ENCODE measurements at places on chromosomes 12 and 14. TPM values are rescaled to one million over a fixed set of nuclear protein-coding genes. Genes with fewer than 3 reads are reported as not detected.

NPAS3 gene
- total RNA-seq = 0.71 TPM

CCDC196 gene
- not detected for total RNA-seq

IRAK3 gene
- total RNA-seq = 32.2 TPM

MORN3 gene
- not detected for total RNA-seq

RNASE4 gene
- 71.8 TPM for total RNA-seq

SLC6A15 gene
- 0.15 TPM for total RNA-seq

LTBP2 gene
- 363 TPM for total RNA-seq

OASL gene
- total RNA-seq = 1.7 TPM

SLCO1B3 gene
- total RNA-seq = not detected

ETNK1 gene
- 77.6 TPM for total RNA-seq

NR4A1 gene
- total RNA-seq = 175 TPM

GNG2 gene
- total RNA-seq = 31.9 TPM

CLEC1B gene
- not detected for total RNA-seq

TXNDC16 gene
- 10.7 TPM for total RNA-seq

APOF gene
- not detected for total RNA-seq

NGB gene
- total RNA-seq = not detected

UNC119B gene
- total RNA-seq = 24.4 TPM

- no peak for DNase-seq
Measured at GRCh38 chr14:94295360-94296180, 2.5 kb upstream of the SERPINA10 start.

- DNase-seq = no peak
Measured at GRCh38 chr12:53327435-53328042, 6.1 kb upstream of the AAAS start.

GRCh38 chr12:29147731-29148595, 1.1 kb upstream of the FAR2 start:
- DNase-seq = no peak

GRCh38 chr12:1795221-1795784, 25.1 kb upstream of the LRTM2 start:
- DNase-seq = peak; percentile 76

DNA sequence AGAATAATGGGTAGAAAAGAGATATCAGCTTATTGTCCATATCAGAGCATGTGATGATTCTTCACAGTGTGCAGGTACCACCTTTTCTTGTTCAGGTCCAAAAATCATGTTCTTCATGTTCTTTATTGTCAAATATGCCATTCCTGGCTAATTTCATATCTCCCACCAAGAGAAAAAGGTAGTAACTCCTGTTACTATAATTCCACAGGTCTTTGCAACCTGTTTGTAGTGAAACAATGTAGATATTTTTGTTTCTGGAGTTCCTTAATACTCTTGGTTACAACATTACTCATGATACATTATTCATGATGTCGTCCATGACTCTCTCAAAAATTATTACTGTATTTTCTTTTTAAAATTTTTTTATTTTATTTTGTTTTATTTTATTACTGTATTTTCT, 11.3 kb upstream of the TMBIM6 start:
- no peak for DNase-seq

GRCh38 chr14:105161309-105161708, 7.3 kb downstream of the JAG2 start:
- no peak for DNase-seq

GRCh38 chr14:96304956-96305355, 48.9 kb downstream of the BDKRB1 start:
- DNase-seq = no peak

- no peak for DNase-seq
Measured at GRCh38 chr14:91817566-91818325, 49.6 kb downstream of the TC2N start.

- no peak for DNase-seq
Measured at GRCh38 chr12:45208604-45209487, 7.0 kb upstream of the ANO6 start.

DNA sequence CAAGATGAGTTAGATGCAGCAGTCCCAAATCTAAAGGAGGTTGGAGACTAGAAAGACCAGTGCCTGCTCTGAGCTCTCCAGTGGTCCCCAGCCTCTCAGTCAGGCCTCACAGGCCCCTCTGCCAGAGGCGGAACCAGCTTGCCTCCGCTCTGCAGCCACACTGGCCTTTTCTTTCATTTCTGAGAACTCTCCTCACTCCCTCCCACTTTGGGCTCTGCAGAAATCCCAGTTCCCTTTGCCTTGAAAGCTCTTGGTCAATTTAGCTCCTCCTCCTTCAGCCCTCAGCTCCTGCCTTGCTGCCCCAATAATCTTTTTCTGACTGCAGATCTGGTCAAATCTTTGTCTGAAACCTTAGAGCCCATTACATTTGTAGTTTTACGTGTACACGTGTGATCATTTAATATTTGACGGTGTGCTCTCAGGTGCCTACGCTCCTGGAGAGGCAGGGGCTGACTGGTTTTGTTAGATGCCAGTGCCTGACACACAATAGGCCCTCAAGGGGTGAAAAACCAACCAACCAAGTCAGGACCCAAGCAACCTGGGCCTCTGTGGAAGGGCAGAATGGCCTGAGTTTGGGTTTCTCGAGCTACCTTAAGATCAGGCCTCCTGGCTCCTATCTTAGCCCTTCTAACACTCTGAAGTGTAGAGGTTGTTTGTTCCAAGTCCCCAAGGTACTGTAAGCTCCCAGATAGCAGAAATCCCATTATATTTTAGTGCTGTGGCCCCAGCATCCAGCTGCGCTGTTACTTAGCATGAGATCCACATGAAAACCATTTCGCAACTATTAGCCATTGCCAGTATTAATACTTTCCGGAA, 1.1 kb upstream of the NUDT4 start:
- DNase-seq = peak; percentile 71

DNA sequence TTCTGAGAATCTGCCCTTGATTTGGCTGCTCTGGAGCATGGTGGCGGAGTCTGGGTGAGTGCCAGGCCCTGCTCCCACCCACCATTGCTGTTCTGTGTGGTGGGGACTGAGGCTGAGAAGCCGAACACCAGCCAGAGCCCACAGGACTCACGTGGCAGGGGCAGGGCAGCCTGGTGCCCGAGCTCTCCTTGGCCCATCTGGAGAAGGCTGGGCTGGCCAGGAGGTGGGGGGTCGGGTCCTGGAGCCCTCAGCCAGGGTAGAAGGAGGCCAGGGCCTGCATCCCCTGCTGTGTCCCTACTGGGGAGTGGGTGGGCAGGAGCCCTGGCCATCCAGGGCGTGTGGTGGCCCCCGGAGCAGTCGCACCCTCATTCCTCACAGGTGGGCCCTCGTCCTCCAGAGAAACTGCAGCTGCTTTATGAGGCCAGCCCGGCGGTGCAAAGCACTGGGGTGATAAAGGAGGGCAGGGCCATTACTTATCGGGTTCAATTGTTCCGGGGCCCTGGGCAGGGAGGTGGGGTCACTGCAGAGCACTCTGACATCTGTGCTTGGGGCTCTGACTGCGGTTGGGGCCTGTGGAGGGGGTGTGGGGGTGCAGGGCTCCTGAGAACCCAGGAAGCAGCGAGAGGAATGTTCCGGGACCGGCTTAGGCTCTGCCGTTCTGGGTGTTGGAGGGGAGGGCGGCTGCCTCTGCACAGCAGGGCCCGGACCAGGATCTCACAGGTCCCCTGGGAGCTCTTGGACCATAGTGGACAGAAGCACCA, 217.5 kb upstream of the C14orf180 start:
- DNase-seq = peak; percentile 62

DNA sequence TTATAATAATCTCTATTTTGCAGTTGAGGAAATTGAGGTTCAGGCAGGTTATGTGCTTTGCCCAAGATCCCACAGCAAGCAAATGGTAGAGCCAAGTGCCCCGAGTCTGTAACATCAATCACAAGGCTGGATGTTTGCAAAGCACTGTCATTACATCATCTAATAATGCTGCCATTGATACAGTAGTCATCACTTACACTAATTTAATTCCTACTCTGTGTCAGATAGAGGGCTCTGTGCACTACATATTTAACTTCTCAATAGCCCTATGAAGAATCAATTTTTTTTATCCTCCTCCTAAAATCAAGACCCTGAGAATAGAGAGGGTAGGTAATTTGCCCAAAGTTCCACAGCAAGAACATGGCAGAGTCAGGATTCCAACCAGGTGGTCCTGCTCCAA, 178.1 kb upstream of the VASH1 start:
- DNase-seq = no peak

- no peak for DNase-seq
Measured at GRCh38 chr12:55644591-55644990, 7.9 kb downstream of the OR10P1 start.

DNA sequence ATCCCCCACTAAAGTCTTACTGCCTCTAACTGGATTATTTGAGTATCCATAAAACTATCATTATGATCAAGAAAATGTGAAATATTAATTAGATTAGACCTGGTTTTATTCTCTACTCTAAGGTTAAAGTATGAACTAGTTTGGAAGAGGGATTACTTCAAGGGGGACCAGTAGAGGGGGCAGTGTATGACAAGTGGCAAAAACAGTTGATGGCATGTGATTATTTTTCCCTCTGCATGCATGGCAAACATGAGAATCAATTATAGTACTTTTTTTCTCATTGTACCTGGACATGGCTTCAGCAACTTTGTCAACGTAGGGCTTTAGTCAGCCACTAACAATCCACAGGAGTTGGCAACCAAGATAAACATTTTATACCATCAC, 145.0 kb upstream of the SLC38A2 start:
- DNase-seq = no peak

GRCh38 chr12:58387199-58387598, 445.8 kb downstream of the ATP23 start:
- DNase-seq = no peak

GRCh38 chr14:85401384-85401783, 128.6 kb upstream of the FLRT2 start:
- no peak for DNase-seq

GRCh38 chr12:131917711-131918306, 11.3 kb upstream of the PUS1 start:
- DNase-seq = no peak

DNA sequence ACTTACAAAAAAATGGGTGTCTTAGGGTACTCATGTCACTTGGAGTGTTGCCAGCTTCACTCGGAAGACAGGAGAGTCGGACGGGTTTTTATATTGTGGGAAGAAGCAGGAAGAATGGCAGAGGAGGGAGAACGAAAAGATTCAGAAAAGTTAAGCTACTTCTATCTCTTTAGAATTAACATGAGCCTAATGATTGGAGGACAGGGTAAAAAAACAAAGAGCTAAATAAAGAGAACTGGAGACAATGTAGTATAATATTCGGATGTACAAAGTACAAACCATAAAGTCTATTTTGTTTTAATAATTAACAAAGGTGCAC, 43.9 kb downstream of the EFCAB11 start:
- no peak for DNase-seq

DNA sequence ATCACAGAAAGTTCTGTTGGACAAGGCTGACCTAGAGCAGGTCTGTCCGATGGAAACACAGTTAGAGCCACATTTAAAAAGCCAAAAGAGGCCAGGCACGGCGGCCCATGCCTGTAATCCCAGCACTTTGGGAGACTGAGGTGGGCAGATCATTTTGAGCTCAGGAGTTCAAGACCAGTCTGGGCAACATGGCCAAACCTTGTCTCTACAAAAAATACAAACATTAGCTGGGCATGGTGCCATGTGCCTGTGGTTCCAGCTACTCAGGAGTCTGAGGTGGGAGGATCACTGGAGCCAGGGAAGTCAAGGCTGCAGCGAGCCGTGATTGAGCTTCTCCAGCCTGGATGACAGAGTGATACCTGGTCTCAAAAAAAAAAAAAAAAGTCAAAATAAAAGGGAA, 14.9 kb downstream of the UBE3B start:
- DNase-seq = no peak

DNA sequence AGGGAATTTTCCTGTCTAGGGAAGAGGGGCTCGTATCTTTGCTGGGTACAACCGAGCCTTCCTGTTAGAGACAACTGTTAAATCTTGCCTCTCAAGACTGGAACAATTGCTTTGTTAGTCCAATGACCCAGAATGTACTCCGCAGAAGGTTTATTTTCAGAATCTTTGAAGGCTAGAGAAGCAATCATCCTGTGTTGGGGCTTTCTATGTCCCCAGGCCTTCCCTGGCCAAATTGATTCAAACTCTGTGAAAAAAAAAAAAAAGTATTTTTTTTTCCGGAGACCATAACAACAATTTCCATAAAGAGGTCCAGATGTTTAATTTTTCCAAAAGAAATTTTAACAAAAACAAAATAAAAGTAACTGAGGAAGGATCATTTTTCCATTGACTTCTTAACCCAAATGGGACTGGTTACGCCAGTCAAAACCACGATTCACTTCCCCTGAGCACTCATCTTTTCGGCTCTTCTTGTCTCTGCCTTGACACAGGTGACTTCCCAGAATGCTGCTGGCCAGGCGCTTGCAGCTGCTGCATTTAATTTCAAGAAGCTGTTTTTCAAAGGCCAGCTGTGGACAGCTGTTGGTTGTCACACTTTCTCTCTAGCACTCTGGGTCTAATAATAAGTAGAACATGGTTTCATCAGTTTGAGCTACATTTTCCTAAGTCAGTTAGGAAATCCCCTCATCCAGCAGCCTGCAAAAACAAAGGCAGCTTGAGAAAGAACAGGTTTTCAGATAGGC, 81.6 kb upstream of the MANSC4 start:
- no peak for DNase-seq

- DNase-seq = peak; percentile 40
Measured at GRCh38 chr12:125228519-125229260, 163.5 kb downstream of the AACS start.

DNA sequence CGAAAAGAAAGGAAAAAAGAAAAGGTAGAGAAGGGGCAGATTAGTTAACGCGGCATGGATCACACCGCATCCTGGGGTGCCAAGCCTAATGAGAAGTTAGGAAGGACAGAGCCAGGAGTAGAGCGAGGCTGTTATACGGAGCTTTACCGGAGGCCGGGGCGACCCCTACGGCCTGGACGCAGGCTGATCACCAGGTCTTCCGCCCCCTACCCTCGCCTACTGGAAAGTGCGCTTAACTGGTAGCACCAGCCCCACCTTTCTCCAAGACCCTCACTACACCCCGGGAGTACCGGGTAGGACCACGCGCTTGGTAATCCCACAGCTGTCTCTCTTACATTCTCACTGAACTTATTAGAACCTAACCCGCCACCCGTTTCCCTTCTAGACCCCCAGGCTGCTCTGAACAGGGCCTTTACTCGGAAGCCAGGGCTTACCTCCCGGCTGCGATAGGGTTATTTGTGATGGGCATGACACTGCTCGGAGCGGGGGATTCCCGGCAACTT, 33.8 kb downstream of the WBP11 start:
- no peak for DNase-seq

DNA sequence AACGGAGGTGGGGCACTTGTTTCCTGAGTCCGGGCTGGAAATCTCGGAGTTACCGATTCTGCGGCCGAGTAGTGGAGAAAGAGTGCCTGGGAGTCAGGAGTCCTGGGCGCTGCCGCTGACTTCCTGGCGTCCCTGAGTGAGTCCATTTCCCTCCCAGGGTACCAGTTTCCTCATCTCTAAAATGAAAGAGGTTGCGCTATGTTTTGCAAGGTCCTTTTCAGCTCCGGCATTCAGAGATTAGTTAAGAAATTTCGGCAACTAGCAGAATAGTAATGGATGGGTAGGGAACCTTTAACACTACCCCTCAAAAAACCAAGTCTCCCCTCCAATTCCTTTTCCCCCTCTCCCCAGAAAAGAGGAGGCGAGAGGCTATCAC, 724 bp downstream of the BLOC1S1 start:
- no peak for DNase-seq
